ENCODE measurements at places on chromosomes 16 and 17.

DNA sequence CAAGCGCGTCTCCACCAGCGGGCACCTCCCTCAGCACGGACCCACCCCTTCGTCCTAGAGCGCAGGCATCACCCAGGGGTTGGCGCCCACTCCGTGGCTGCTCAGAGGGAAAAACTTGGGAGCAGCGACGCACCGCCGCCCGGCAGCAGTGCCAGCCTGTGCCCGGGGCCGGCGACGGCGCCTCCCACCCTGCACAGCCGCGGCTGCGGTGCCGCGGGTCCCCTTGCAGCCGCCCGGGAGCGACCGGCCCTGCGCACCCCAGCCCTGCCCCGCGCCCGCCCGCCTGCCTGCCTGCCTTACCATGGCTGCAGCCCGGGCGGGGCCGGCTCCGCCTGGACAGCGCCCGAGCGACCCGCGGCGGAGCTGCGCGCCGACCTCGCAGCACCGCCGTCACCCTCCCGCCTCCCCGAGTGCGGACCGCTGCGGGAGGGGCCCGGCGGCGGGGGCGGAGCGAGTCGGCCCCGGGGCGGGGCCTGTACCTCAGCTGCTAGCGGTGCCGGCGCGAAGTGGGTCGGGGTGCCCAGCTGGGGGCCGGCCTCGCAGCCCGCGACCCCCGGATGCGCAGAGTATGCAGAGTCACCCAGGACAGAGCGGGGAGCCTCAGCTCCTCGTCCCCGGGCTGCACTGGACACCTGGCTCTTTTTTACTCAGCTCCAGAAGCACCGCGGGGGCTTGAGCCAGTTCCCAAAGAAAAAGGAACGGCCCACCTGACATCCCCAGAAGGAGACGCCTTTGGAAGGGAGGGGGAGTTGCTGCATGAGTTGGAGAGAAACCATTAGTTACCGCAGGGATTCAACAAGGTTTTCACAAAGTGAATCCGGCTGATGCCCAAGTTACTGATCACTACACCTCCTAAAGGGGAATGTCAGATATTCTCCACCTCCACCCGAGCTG, 17.5 kb upstream of the MTMR4 start:
- no peak for DNase-seq
- no peak overlapping the region for H3K27ac ChIP-seq
- peaks cover 28% of the 10 kb centered on the region for H3K27me3 ChIP-seq
- peak overlapping the region; percentile 40 for H3K4me3 ChIP-seq
- H3K4me1 ChIP-seq = peaks cover 17% of the 10 kb centered on the region

GRCh38 chr17:83086199-83086880, 6.9 kb downstream of the METRNL start:
- no peak for DNase-seq
- H3K4me3 ChIP-seq = peak overlapping the region; percentile 41
- peaks cover 30% of the 10 kb centered on the region for H3K36me3 ChIP-seq
- peak overlapping the region; percentile 97 for H3K27ac ChIP-seq

GRCh38 chr17:81066072-81066471, 31.1 kb downstream of the BAIAP2 start:
- peaks cover 2% of the 10 kb centered on the region for H3K27me3 ChIP-seq
- no peak for DNase-seq
- H3K4me1 ChIP-seq = peaks cover 30% of the 10 kb centered on the region
- H3K36me3 ChIP-seq = peaks cover 21% of the 10 kb centered on the region
- no peak overlapping the region for H3K4me3 ChIP-seq

DNA sequence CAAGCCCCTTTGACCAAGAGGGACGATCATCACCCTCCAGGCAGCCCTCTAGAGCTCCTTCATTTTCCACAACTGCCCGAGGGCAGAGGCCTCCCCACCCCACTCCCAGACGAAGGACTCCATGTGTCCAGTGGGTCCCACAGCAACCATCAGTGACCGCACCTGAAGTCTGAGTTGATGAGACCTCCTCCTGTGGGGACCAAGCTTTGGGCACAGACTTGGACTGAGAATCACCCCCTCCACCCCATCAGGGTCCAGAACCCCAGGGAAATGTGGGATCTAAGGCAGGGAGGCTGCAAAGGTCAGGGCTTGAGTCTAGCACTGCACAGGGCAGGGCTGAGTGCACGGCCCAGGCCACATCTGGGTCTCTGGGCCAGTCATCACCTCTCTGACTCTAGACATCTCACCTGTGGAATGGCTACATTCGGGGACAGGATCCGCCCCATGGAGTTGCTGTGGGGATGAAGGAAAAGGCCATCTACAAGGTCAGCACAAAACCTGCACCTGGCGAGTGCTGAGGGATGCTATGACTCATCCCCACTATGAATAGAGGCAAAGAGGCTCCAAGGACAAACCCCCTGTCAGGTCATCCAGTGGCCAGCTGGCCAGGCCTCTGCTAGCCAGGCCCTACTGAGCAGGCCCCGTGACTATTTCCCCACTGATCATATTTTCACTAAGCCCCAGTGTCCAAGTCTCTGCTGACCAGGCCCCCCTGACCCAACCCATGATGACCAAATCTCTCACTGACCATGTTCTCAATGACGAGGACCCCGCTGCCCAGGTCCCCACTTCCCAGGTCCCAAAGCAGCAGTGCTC, 38.4 kb downstream of the TNFRSF13B start:
- peaks cover 42% of the 10 kb centered on the region for H3K27me3 ChIP-seq
- H3K4me3 ChIP-seq = no peak overlapping the region
- no peaks in the 10 kb centered on the region for H3K36me3 ChIP-seq
- H3K27ac ChIP-seq = no peak overlapping the region
- H3K4me1 ChIP-seq = no peaks in the 10 kb centered on the region
- no peak for DNase-seq

GRCh38 chr16:85686912-85687591, 1.7 kb downstream of the GINS2 start:
- no peak overlapping the region for H3K27ac ChIP-seq
- H3K27me3 ChIP-seq = peaks cover 4% of the 10 kb centered on the region
- peaks cover 7% of the 10 kb centered on the region for H3K4me1 ChIP-seq
- H3K4me3 ChIP-seq = peak overlapping the region; percentile 84
- no peaks in the 10 kb centered on the region for H3K36me3 ChIP-seq
- DNase-seq = no peak
